ENCODE measurements at places on chromosomes 12 and 14. TPM values are rescaled to one million over a fixed set of nuclear protein-coding genes. Genes with fewer than 3 reads are reported as not detected.

The RNFT2 gene
- total RNA-seq = 17.5 TPM

The P2RX2 gene
- total RNA-seq = not detected

The CD69 gene
- not detected for total RNA-seq

The SMIM10L1 gene
- total RNA-seq = 15.2 TPM

The EPS8 gene
- 6.0 TPM for total RNA-seq

The PRICKLE1 gene
- total RNA-seq = 71.4 TPM

The RHEBL1 gene
- 1.1 TPM for total RNA-seq

The RPL36AL gene
- total RNA-seq = 165 TPM

All from cardiac muscle cell (in vitro differentiated cells and primary cell).